ENCODE measurements at places on chromosomes 3 and 15. TPM values are rescaled to one million over a fixed set of nuclear protein-coding genes. Genes with fewer than 3 reads are reported as not detected.

TMCO5A gene
- total RNA-seq: not detected

DNA sequence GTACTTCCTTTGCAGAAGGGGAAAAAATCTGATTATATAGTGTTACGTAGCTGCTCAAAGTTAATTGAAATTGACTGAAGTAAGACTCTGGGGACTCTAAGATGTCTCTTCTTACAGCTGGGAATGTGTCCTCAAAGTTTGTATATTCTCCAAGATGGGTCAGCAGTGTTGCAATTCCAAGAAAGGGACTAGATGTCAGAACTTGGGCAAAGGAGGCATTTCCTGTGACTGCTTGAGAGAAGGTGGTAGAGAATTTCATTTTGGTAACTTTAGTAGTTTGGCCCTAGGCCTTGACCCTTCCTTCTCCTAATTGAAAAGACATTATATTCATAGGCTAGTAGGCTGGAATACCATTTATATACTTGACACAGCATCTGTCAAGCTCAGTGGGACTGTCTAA lies 33.9 kb downstream of the PTPRG start:
- no peak overlapping the region for H3K4me3 ChIP-seq
- H3K36me3 ChIP-seq: no peaks in the 10 kb centered on the region
- DNase-seq: no peak

DNA sequence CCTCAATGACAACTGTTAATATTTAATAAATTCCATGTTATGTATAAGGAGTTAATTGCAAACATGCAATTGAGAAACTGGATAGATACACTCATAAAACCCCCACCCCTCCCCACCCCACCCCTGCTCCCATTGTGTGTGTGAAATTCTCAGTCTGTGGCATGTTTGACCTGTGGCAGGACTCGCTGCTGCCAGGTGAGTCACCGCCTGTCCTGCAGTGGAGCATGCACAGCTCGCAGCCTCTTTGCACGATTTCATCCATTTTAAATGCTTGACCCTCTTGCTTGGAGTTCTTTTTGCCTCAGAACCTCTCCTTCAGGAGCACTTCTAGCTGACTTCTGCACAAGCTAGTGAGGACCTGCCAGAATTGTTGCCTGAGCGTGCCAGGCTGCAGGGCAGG lies 5.3 kb upstream of the APEH start:
- H3K27me3 ChIP-seq: peaks cover 16% of the 10 kb centered on the region
- peaks cover 6% of the 10 kb centered on the region for H3K4me1 ChIP-seq
- no peak overlapping the region for H3K4me3 ChIP-seq
- H3K36me3 ChIP-seq: no peaks in the 10 kb centered on the region

- no peaks in the 10 kb centered on the region for H3K4me1 ChIP-seq
- no peak overlapping the region for H3K27ac ChIP-seq
- DNase-seq: no peak
- H3K4me3 ChIP-seq: no peak overlapping the region
Observed at GRCh38 chr3:79383402-79384012, 384.3 kb downstream of the ROBO1 start.

DNA sequence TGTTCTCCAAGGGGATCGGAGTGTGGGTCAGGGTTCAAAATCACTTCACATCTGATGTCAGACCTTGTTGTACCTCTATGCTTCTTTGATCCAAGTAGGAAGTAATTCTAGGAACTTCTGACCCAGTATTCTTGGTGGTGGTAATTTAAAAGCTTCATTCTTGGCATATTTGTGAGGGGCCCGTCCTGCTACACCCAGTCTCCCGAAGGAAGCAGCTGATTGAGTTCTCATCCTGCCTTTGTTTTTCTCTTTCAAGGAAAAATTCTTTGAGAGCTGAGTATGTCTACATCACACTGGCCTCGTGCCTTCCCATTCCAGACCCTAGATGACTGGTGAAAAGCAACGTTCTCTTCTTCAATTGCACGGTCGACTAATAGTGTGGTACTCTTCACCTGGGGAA lies 234.4 kb upstream of the TPRG1 start:
- H3K36me3 ChIP-seq: no peaks in the 10 kb centered on the region
- H3K27me3 ChIP-seq: no peaks in the 10 kb centered on the region
- no peaks in the 10 kb centered on the region for H3K4me1 ChIP-seq
- DNase-seq: no peak
- H3K4me3 ChIP-seq: no peak overlapping the region

GRCh38 chr15:31457631-31458526 lies 131.2 kb downstream of the KLF13 start:
- no peaks in the 10 kb centered on the region for H3K27me3 ChIP-seq
- H3K4me1 ChIP-seq: peaks cover 3% of the 10 kb centered on the region
- H3K27ac ChIP-seq: peak overlapping the region; percentile 58
- no peak overlapping the region for H3K4me3 ChIP-seq

DNA sequence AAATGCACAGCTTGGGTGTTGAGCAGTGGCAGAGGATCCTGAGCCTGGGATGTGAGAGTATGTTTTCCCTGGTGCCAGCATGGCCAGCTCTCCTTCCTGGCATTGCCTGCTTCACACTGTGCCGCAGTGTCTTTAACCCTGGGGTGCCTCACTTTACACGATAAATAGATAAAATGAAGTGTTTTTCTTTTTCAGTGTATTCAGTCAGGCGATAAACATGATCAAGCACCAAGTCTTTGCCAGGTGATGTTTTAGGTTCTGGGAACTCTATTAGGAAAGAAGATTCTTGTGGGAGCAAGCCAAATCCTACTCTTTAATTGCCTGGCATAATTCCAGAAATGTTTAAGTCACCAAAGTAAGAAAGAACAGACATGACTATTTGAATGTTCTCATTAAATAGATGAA lies 14.0 kb downstream of the ABHD6 start:
- no peaks in the 10 kb centered on the region for H3K27me3 ChIP-seq
- no peak overlapping the region for H3K4me3 ChIP-seq
- H3K27ac ChIP-seq: peak overlapping the region; percentile 27

GRCh38 chr3:121748680-121749275 lies 763 bp downstream of the GOLGB1 start:
- peak; percentile 78 for DNase-seq
- peaks cover 18% of the 10 kb centered on the region for H3K4me1 ChIP-seq
- H3K4me3 ChIP-seq: peak overlapping the region; percentile 87
- H3K36me3 ChIP-seq: no peaks in the 10 kb centered on the region

DNA sequence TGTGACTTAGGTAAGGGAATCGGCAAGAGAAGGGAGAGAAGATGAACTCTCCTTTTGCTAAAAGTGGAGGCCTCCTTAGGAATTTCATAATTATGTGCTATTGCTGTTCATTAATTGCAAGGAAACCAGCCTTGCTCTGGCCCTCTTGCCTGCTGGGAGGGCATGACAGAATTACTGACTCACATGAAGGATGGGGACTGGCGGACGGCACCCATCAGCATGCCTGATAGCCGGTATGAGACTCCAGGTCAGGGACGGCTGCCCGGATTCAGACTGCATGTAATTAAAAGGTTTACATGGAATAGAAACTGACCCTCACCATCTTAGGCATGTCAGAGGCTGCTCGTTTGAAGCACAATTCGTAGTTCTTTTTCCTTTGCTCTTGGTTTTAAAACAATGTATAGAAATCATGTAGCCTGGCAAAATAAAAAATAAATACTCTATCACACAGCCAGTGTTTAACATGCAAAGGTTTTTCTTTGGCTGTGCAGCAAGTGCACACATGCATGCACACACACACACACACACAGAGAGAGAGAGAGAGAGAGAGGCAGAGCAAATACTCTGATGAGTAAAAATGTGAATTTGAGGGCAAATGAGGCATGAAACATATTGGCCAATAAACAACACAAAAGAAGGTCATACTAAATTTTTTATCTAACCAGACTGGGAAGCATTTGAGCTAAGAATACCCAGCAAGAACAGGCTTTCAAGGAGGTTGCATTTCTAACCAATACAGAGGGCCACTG lies 82.7 kb downstream of the FOXB1 start:
- no peak for DNase-seq
- no peaks in the 10 kb centered on the region for H3K4me1 ChIP-seq
- no peak overlapping the region for H3K4me3 ChIP-seq
- no peaks in the 10 kb centered on the region for H3K27me3 ChIP-seq

GRCh38 chr3:52495777-52496602 lies 852 bp downstream of the STAB1 start:
- peak overlapping the region; percentile 51 for H3K27ac ChIP-seq
- peaks cover 16% of the 10 kb centered on the region for H3K36me3 ChIP-seq
- H3K4me1 ChIP-seq: no peaks in the 10 kb centered on the region
- H3K27me3 ChIP-seq: no peaks in the 10 kb centered on the region
- peak overlapping the region; percentile 13 for H3K4me3 ChIP-seq

Data from transverse colon (tissue), 4 donors.